ENCODE measurements at places on chromosomes 5 and 9.
A peak's percentile ranks its signal among the peaks of the same experiment; 100 is the strongest.

- no peak for DNase-seq
Observed at GRCh38 chr5:58060996-58061395, 398.9 kb downstream of the PLK2 start.

DNA sequence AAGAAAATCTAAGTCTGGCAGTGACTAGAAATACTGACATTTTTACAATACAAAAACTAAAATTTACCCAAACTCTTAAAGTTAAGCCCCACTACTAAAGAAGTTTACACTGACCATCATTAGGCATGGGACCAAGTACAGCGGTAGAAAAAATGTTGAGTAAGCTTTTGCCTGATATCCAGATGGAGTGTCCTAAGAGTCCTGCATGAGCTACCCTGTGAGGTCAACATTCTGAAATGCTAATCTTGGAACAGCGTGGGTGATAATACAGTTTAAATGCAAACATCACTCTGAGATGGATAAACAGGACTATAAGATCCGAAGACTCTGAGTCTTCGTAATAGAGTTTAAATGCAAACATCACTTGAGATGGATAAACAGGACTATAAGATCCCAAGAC is 189.7 kb downstream of the DCP2 start:
- DNase-seq: no peak

GRCh38 chr5:152288917-152289595 is 116.0 kb downstream of the NMUR2 start:
- DNase-seq: no peak

DNA sequence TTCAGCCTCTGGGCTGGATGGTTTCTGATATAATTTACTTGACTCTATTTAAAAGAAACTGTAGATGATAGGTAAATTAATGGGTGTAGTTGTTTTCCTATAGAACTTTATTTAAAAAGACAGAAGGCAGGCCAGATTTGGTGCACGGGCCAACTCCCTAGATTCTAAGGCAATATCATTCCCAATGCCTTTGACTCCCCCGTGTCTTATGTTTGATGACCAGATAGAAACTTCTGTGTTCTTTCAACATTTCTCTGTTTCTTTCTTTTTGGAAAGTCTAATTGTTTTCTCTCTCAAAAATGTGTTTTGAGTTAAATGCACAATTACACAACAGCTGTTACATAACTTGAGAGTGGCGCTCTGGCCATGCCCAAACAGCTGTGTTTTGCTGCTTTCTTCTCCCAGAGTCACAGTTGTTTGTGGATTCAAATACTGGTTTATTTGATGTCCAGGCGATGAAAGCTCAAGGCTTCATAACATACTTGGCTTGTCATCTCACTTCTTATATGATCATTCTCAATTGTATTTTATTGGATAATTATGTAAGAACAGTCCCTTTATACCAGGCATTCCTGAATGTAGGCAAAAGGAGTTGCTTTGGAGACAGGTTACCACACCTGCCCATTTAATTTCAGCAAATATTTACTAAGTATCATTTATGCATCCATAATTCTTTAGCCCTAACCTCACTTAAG is 1.7 kb upstream of the ALDH1A1 start:
- DNase-seq: peak; percentile 30

GRCh38 chr9:134459164-134459563 is 132.9 kb downstream of the RXRA start:
- no peak for DNase-seq

DNA sequence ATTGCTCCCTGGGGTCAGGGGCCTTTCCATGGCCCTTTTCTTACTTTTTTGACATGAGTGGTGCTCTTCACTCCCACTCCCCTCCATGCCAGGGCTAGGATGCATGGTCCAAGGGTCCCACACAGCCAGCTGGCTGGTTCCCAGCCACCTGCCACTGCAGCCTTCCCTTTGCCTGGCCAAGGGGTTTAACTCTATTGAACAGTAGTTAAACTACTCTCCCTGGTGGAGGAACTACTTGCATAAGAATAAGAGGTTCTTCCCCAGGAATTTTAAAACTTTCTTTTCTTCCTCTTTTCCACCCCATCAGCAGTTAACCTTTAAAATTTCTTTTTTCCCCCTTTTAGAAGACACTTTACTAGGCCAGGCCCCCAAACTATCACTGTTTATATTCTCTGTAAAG is 1532.8 kb upstream of the ACO1 start:
- DNase-seq: no peak

DNA sequence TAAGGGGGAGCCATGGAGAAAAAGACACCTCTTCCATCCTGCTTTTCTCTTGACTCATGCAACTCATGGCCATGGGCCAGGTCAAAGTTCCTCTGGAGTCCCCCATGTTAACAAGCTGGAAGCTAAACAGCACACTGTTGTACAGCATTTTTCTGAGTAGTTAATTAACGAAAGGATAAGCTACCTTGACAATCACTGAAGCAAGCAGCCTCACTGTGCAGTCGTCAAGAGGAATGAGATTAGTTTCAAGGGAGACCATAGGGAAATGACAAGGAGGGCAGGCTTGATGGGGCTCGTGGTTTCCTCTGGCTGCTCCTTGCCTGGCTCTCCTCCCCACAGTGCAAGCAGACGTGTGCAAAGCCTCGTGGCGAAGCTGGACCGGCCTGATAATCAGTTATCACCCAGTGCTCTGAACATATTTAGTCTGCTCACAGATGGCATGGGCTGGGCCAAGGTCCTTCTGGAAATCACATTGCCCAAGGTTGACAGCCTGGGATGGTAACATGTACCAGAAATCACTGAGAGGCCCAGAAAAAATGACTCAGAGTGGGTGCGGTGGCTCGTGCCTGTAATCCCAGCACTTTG is 209.5 kb downstream of the SLIT3 start:
- DNase-seq: peak; percentile 29

DNA sequence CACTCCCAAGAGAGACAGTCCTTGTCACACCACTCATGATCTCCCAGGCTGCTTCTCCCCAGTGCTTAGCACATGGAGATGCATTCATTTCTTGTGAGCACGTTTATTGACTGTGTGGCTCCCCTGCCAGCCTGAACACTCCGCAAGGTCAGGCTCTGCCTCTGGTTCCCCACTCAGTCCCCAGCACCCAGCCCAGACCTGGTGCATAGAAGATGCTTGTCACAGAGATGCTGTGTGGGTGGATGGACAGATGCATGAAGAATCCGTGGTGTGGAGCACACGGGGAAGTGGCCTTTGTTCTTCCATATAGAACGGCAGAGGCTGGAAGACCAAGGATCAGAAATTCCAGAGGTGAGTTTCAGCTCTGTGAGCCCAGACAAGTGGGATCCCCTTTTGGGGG is 13.8 kb upstream of the CRB2 start:
- DNase-seq: no peak

DNA sequence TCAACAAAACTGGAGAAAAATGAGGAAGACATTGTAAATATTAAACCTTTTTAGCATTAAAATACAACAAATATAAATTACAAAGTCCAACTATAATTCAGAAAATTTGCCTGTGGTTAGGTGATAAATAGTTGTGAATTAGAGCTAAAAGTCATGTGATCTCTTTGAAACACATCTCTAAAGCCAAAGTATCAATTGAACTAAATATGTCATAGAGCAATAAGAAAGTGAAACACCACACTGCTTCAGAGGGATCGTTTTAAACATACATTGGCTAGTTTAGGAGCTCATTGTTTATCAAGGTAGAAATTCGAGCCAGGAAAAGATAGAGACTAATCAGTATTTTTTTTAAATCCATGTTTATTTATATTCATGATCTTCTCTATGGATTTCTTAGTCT is 606.3 kb upstream of the ITGA1 start:
- DNase-seq: no peak
